Caudate nucleus (tissue), 63 donors: ENCODE measurements at places on chromosomes 4 and X.

DNA sequence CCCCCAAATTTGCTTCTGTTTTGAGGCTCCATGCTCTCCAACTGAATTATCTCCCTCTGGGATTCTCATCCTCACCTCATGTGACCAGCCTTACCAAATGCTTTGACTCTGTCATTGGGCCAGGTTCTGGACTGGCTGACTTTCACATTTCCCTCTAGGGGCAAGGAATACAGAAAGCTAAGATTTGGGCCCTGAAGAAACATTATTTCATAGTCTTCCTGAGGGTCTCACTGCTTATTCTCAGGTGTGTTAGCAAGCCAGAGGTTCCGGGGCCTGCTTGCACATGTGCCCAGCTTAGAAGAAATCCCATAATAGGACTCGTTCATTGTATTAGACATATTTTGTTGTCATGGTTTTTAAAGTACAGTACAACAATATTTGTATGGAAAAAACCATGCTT is 62.6 kb upstream of the TEX13D start:
- DNase-seq, result no peak

GRCh38 chr4:16213121-16213520 is 13.2 kb downstream of the TAPT1 start:
- DNase-seq, result no peak

- DNase-seq, result no peak
Measured at GRCh38 chrX:54509400-54509799, 13.4 kb upstream of the FGD1 start.

DNA sequence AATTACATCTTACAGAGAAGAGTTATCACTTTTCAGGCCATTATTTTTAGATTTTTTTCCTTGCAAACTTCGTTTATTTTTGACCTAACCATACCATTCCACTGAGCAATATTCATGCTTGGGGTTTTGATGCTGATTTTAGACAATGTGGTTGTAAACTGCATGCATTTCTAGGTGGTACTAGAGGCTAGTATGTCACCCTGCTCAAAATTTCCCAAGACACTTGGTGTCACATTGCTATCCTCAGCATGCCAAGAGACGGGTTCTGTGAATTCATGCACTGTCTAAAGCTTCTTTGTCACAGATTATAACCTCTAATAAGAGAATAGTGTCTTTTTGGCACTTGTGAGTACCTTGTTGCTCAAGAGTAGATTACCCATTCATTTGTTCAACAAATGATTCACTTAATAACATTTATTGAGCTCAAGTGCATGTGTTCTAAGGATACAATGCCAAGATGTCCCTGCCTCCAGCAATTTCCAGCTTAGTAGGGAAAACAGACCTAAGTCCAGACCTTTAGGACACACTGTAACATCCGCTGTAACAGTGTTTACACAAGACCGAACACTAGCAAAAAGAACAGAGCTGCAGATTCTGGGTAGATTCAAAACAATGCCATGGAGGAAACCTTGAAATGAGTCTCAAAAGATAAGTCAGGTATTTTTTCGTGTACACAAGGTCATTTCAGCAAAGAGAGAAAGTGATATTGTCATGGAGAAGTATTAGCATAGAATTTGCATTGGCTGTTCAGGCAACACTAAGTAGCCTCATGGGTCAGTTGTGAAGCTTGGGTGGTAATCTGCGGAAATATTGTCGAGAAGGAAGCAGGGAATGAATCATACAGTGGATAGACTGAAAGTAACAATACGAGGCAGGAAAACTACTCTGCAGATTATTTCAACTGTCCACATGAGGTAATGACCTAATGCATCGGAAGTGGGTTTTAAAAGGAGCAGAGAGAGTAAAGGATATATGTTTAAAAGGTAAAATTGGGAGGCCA is 515.1 kb upstream of the ZFP42 start:
- DNase-seq, result no peak

DNA sequence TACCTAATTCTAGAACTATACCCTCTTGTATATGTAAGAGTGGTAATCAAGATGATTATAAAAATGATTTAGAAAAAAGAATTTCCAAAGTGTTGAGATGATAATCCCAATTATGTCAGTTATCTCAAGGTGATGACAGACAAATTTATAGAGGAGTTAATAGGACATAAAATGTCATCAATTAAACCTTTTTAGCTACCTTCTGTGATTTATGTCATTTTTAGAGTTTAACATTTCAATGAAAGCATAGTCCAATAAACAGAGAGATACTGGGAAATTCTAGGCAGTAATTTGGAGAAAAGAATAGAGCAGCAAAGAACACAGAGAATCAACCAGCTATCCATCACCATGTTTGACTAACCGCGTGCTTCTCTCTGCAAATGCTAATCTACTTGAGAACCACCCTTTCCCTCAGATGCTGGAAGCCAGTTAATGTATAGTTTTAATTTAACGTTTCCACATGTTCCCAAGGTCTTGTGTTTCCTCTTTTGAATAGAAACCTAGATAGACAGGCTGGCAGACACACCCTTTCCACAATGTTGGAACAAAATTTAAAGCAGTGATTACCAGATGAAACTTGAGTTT is 433.1 kb upstream of the FAM241A start:
- DNase-seq, result no peak

DNA sequence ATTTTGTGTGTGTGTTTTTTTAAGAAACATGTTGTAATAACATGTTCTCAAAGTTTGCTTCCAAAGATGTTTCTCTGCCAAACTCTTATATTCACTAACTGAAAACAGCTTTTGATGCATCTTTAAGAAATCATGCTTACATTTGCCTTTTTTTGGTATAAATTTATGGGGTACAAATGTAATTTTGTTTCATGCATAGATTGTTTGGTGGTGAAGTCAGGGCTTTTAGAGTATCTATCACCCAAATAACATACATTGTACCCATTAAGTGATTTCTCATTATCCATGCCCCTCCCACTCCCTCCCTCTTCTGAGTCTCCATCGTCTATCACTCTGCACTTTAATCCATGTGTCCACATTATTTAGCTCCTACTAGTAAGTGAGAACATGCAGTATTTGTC is 30.8 kb downstream of the SPINK2 start:
- DNase-seq, result no peak

- no peak for DNase-seq
Measured at GRCh38 chr4:119162174-119162573, 26.5 kb downstream of the MYOZ2 start.

DNA sequence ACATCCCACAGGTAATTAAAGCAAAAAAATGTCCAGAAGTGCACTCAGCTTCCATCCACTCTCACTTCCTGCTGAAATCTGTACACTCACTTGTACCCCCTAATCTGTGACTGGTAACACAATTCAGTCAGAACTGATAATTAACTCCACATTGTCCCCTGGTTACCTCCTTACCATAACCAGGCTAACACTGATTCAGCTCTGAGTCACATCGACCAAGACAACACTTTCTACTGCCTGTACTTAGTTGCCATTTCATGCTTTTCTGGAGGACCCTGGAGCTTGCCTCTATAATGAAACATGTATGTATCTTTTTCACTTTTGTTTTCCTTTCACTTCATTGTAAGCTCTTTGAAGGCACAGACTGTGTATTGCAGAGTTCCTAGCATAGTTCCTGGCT is 130.9 kb upstream of the GABRG1 start:
- no peak for DNase-seq

DNA sequence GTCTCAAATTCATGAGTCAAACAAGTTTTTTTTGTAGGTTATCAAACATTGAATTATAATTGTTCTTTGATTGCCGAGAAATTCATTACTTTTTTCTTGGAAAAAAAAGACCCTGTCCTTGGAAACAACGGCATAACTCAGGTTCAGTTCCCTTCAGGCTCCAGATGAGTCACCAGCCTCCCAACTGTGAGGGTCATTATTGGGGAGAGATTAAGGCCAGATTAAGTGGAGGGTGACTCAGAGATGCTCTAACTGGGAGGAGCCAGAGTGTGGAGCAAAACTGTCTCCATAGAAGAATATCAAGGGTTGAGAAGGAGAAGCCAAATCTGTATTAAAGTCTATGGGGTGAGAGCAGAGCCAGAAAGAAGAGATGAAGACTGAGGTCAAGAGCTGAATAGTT is 9.6 kb downstream of the ADGRG4 start:
- no peak for DNase-seq

DNA sequence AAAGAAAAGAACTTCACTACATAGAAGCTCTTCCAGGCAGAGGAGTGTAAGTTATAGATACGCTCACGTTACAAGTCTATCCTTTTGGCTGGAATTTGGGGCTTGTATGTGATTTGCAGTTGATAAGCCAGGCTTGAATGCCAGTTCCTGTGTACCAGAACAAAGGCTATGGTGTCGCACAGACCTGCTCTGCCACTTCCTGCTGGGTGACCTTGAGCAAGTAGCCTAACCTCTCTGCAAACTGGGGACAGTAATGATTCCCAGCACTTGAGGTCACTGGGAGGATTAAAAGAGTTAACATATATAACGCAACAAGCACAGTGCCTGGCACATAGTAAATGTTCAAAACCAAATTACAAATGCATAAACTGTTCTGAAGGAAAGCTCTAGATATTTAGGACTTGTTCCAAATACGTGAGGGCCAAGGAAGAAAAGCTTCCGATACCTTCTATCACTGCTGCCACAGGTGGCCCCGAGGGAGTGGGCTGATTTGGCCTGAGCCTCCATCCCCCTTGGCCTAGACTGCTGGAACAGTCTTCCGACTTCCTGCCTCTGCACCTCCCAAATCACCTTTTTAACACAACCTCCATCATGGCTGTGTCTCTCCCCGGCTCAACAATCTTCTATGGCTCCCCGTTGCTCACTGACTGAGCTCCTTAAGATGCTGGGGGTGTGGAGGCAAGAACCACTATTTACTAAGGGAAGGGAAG is 1.3 kb upstream of the SOWAHD start:
- DNase-seq, result no peak

- DNase-seq, result no peak
Measured at GRCh38 chr4:112141366-112142138, 3.7 kb upstream of the FAM241A start.

GRCh38 chr4:42152507-42153504 is at the start of gene BEND4:
Gene BEND4, minus strand, starts transcription at chr4:42152655. Its CDS starts 512 bp downstream, at chr4:42152143.
- no peak for DNase-seq

DNA sequence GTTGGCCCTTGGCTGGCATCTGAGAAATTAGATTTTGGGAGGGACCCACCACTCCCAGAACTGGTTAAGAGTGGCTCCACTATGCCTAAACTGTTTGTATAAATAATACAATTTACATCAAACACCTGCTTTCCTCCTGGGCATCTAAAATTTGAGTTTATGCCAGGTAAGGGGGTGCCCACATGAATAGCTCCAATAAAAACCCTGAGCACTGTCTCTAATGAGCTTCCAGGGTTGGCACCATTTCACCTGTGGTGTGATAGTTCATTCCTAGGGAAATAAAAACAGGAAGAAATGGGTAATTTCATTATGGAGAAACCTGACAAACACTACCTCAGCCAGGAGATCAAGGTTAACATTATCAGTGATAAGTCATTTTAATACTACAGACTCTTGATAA is 119.7 kb downstream of the FRYL start:
- DNase-seq, result no peak

DNA sequence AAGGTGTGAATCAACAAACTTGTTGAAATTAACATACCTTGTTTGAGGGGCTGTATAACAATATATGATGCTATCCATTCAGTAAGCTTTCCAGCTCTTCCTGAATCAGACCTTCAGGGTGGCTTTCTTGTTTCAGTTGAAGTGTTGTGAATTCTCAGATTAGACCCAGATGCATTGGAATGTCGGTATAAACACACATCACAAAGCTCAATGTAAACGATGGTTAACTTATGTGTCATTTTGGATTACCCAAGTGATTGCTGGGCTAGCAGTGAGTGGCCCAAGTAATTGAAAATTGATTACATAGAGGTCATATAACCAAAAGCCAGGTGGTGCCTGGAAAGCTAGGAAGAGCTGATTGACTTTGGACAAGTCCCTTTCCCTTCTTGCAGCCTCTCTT is 115.0 kb downstream of the SHROOM4 start:
- no peak for DNase-seq

GRCh38 chr4:143207555-143207954 is 22.8 kb downstream of the USP38 start:
- no peak for DNase-seq

GRCh38 chr4:165678236-165678935 is 194.7 kb upstream of the TLL1 start:
- DNase-seq, result no peak

- DNase-seq, result no peak
Measured at GRCh38 chr4:140374130-140374477, 658 bp downstream of the SCOC start.

- DNase-seq, result no peak
Measured at GRCh38 chr4:83152746-83153145, 38.2 kb upstream of the PLAC8 start.

DNA sequence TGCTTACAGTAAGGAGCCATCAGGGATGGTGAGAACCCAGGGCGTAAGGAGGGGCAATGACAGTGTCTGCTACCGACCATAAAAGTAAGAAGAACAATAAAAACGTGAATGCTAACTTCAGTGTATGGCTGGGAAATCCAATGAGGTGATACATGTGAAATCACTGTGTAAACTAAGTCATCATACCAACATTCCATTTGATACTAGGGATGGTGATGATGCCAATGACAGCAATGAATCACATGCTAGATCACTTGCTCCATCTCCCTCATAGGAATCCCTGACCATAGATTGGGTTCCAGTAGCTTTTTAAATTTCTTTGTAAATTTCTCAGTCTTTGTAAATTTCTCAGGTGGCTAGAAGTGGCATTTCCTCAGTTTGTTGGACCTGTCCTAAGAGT is 146.3 kb downstream of the SMIM20 start:
- no peak for DNase-seq

- no peak for DNase-seq
Measured at GRCh38 chr4:8251110-8251883, 18.3 kb upstream of the HTRA3 start.

DNA sequence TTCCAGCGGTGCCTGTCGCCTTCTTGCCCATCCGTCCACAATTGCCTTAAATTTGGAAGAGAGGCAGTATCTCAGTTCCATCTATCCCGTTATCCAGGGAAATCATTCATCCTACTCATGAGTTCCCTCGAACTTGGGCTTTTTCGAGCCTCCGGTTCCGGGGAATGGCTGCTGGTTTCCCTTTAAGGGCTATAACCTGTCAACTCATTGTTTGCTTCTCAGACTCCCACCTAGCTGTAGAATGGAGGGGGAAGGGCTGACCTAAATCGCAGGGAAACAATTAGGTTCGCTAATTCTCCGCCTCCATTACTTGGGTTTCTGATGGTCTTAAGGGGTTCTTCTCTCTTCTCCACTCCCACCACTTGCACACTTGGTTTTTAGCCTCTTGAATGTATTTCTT is 1.2 kb downstream of the UCHL1 start:
- DNase-seq, result no peak

DNA sequence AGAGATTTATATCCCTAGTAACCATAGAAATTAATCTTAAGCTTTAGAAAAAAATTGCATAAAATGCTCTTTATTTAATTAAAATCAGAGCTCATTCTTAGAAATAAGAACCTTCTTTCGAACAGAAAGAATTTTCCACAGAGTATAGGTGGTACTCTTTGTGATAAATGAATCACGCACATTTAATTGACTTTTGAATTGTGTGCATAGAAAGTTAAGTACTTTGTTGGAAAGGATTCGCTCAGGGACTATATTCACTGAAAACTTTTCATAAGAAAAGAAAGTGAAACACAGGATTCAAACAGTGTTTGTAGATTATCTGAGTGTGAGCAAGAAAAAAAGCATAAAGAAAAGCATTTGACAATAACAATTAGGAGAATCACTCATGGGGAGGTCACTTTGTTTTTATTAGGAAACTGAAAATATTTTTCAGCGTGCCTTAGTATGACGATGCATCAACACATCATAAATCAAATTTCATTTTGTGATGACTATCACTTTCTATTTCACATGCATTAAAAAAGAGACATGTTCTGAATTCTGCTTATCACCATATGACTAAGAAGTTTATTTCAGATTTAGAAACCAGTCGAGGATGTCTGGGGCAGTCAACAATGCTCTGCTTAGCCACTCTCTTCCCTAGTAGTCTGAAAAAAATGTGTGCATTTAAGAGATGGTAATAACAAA is 49.5 kb downstream of the STX18 start:
- DNase-seq, result no peak
